ENCODE measurements at places on chromosomes 5 and 9. TPM values are rescaled to one million over a fixed set of nuclear protein-coding genes. Genes with fewer than 3 reads are reported as not detected.

Gene NPM1
- 184 TPM for total RNA-seq

GRCh38 chr5:98975223-98975622, 46.4 kb upstream of the CHD1 start:
- DNase-seq = no peak

DNA sequence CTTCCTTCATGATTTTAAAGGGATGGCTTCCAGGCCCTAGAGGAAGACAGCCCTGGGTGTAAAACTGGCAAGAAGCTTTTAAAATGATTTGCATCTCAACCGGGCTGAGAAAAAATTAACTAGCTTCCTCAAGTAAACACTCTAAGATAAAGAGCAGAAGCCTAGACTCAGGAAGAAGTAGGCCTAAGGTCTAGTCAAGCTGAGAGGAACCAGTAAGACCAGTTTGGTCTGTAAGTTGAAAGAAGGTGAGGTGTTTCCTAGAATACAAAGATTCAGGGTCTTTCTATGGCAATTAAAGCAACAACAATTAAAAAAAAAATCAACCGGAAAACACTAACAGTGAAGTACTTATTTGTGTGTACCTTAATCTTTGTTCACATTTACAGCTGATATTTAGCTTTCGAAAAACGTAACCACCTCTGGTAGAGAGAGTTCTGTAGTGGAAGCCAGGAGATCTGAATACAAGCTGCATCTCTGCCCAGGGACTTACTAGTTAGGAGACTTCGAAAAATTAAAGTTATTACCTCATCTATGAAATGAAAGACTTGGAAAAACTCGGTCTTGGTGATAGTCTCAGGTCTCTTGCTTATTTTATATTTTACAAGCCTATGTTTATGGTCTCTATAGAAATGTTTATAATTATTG, 75.7 kb downstream of the TUSC1 start:
- no peak for DNase-seq

GRCh38 chr5:176750144-176750543, 60.2 kb upstream of the UNC5A start:
- no peak for DNase-seq

Gene PDE6A
- total RNA-seq = not detected

Gene PTPN3
- 14.3 TPM for total RNA-seq

DNA sequence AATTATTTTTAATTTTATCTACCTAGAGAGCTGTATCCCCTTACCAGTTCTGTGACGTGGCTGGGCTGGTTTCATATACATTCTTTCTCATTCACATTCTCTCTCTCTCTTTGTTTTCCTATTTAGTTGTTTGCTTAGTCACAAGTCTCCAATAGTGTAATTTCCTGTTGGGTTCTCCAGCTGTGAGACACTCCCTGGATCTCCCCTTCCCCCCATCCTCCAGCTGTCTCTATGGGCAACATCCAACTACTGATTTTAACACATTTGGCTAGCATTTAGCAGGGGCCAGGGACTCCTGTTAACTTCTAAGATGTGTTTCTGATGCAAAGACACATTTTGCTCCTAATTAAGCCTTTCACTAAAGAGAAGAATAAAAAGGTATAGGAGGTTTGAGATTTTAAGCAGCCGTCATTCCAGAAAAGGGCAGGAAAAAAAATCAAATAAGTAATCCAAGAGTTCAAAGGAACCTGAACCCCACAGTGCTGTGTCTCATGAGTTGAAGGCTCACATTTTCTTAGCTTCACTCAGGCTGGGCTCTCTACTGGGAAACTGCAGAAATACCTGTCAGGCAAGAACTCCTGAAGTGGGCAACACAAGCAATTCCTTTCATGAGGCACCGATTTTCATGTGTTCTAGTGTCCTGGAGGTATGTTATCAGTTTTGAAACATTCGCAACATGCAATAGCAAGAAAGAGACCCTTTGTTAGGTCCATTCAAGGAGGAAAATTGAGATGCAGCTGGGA, 198.7 kb upstream of the C9orf72 start:
- no peak for DNase-seq

Gene PCDHA1
- not detected for total RNA-seq

Gene CCL27
- total RNA-seq = not detected

Gene ELAVL2
- 0.25 TPM for total RNA-seq

- DNase-seq = no peak
These were observed 126.1 kb upstream of the EFNA5 start for GRCh38 chr5:107796797-107797196.

DNA sequence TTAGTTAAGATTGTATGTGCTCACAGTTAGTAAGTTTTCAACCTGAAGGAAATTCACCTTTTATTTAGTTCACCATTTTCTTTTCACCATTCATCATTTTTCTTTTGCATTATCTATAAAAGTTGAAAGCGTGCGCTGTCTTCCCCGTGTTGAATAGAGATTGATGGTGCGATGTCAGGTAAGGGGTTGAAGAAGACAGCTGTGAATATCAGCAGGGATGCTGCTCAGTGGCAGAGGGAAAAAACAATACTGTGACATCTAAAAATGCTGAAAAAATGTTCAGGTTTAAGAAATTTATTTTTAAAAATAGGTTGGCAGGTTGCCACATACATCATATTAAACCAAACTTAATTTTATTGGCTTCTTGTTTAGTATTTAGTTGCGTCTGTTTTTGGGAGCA, 815.0 kb downstream of the DTWD2 start:
- DNase-seq = no peak

- no peak for DNase-seq
These were observed 569.8 kb downstream of the CTNND2 start for GRCh38 chr5:11334404-11334803.

All from left lobe of liver (tissue), 2 donors.